ENCODE measurements at places on chromosomes 4 and X.

DNA sequence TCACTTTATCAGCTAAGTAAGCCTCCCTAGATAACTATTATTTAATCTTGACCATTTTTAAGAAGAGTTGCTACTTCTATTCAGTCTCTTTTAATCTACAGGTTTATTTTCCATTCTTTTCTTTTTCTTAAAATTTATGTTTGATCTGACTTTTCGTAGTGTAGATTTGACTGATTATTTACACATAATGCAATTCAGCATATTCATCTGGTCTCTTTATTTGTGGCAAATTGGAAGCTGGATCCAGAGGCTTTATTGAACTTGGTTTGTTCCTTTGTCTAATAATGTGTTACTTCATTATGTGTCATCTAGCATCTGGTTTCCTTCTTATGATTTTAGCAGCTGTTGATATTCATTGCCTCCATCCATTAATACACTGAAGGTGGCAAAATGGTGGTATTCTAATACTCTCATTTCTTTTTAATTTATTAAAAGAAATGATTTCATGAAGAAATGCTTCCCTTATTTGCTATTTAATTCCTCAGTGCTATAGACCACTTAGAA, 113.0 kb downstream of the FBXW7 start:
- DNase-seq = no peak
- H3K27me3 ChIP-seq = no peaks in the 10 kb centered on the region
- H3K27ac ChIP-seq = no peak overlapping the region
- H3K4me1 ChIP-seq = peaks cover 14% of the 10 kb centered on the region

GRCh38 chr4:87543835-87544461, 14.8 kb upstream of the SPARCL1 start:
- peaks cover 7% of the 10 kb centered on the region for H3K27me3 ChIP-seq
- DNase-seq = no peak
- H3K4me1 ChIP-seq = no peaks in the 10 kb centered on the region
- H3K27ac ChIP-seq = no peak overlapping the region

- H3K4me3 ChIP-seq = no peak overlapping the region
- no peaks in the 10 kb centered on the region for H3K27me3 ChIP-seq
- no peak for DNase-seq
- no peak overlapping the region for H3K27ac ChIP-seq
Observed at GRCh38 chrX:23003116-23003515, 3.4 kb downstream of the DDX53 start.

DNA sequence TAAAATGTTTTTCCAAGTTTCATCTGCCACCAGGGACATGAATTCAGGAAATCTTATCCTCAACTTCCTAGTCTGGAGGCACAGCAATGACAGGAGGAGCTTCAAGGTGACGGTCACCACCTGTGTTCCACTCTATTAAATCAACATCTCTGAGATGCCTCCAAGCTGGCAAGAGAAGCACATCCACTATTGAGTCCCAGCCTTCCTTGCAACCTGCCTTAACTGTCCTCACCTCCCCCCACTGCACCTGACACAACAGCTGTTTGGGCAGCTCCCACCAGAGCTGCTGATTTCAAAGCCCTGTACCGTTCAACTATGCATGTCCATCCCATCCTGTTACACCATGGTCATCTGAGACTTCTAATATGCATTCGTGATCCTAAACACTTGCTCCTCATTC, 123.4 kb downstream of the COL25A1 start:
- no peaks in the 10 kb centered on the region for H3K4me1 ChIP-seq
- H3K36me3 ChIP-seq = no peaks in the 10 kb centered on the region
- H3K27me3 ChIP-seq = peaks cover 8% of the 10 kb centered on the region
- H3K27ac ChIP-seq = no peak overlapping the region
- H3K4me3 ChIP-seq = no peak overlapping the region
- no peak for DNase-seq

DNA sequence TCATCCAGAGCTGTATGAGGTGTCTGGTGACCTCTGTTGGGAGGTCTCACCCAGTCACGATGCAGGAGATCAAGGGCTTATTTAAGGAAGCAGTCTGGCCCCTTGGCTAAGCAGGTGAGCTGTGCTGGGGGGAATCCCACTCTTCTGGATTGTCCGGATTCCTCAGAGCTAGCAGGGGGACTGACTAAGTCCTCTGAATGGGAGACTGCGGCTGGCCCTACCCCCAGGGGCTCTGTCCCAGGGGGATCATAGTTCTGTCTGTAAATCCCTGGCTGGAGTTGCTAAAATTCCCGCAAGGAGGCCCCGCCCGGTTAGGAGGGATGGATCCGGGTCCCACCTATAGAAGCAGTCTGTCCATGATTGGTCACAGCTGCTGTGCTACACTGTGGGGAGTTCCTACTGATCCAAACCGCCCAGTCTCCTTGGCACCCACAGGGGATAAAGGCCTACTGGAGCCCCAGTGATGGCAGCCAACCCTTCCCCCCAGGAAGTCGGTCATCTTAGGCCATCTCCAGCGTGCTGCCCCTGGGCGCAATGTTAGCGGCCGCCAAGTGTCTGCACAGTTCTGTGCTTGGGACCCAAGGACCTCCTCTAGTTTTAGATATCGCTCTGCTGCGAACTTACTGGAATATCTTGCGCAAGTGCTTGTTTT, 118.2 kb upstream of the KLF8 start:
- H3K4me3 ChIP-seq = no peak overlapping the region
- no peaks in the 10 kb centered on the region for H3K4me1 ChIP-seq
- no peaks in the 10 kb centered on the region for H3K36me3 ChIP-seq

DNA sequence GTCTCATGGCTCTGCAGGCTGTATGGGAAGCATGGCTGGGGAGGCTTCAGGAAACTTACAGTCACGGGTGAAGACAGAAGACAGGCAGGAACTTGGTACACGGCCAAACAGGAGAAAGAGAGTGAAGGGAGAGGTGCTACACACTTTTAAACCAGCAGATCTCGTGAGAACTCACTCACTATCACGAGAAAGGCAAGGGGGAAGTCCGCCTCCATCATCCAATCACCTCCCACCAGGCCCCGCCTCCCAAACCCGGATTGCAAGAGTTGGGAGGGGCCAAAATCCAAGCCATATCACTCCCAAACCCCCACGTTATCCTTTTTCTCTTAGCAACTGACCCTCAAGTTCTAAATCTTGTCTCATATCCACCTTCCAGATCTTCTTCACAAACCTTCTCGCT, 1710.5 kb upstream of the TENM3 start:
- H3K36me3 ChIP-seq = no peaks in the 10 kb centered on the region
- H3K27me3 ChIP-seq = no peaks in the 10 kb centered on the region
- no peak overlapping the region for H3K4me3 ChIP-seq
- H3K4me1 ChIP-seq = no peaks in the 10 kb centered on the region
- no peak overlapping the region for H3K27ac ChIP-seq

DNA sequence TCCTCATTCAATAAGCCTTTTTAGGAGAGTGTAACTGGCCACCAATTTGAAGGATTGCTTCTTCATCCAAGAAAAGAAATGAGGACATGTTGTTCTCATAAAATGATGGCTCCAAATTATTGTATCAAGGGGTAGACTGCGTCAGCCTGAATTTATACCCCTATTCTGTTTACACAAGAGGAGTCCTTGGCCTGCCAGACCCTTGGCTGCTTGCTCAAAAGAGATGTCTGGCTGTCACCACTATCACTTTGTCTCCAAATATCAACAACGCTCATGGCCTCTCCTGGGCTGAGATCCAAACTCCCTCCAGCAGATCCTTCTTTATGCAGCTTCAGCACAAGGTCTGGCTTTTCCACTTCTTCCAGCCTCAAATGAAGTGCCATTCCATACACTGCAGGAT, 127.9 kb downstream of the OR13H1 start:
- H3K4me3 ChIP-seq = no peak overlapping the region
- H3K4me1 ChIP-seq = no peaks in the 10 kb centered on the region
- no peaks in the 10 kb centered on the region for H3K36me3 ChIP-seq
- H3K27me3 ChIP-seq = no peaks in the 10 kb centered on the region
- DNase-seq = no peak

DNA sequence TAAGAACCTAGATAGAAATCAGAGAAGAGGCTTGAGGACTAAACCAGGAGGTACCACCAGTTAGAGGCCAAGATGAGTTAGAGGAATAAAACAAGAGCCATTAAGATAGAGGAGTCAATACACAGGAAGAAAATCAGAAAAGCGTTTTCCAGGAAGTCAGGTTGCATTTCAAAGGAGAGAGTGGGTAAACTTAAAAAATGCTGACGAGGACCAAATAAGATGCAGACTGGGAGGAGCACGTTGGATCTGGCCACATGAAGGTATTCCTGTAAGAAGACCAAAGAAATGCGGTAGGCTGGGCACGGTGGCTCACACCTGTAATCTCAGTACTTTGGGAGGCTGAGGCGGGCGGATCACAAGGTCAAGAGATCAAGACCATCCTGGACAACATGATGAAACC, 533.1 kb upstream of the TENM3 start:
- H3K36me3 ChIP-seq = no peaks in the 10 kb centered on the region
- no peaks in the 10 kb centered on the region for H3K27me3 ChIP-seq
- DNase-seq = no peak

- peaks cover 9% of the 10 kb centered on the region for H3K4me1 ChIP-seq
- no peaks in the 10 kb centered on the region for H3K27me3 ChIP-seq
- H3K27ac ChIP-seq = no peak overlapping the region
- no peaks in the 10 kb centered on the region for H3K36me3 ChIP-seq
Observed at GRCh38 chr4:39655876-39656275, 17.2 kb upstream of the SMIM14 start.

DNA sequence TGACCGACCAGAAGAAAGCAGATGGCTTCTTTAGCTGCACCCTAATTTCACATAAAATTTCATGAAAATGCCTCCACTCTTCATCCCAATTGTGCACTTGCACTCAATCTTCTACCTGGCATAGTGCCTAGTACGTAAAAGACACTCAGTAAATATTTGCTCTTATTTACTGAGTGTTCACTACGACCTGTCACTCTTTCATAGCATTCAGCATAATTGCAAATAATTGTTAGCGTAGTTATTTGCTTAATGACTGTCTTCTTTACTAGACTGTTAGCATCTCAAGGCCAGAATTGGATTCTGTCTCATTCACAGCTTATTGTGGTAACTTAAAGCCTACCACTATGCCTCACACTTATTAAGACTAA, 130.2 kb downstream of the ENOX2 start:
- H3K27ac ChIP-seq = no peak overlapping the region
- H3K4me1 ChIP-seq = no peaks in the 10 kb centered on the region
- H3K4me3 ChIP-seq = no peak overlapping the region
- DNase-seq = no peak
- no peaks in the 10 kb centered on the region for H3K27me3 ChIP-seq

GRCh38 chr4:20640989-20641388, 59.3 kb upstream of the PACRGL start:
- no peaks in the 10 kb centered on the region for H3K27me3 ChIP-seq
- H3K4me1 ChIP-seq = no peaks in the 10 kb centered on the region
- H3K36me3 ChIP-seq = no peaks in the 10 kb centered on the region
- no peak for DNase-seq

DNA sequence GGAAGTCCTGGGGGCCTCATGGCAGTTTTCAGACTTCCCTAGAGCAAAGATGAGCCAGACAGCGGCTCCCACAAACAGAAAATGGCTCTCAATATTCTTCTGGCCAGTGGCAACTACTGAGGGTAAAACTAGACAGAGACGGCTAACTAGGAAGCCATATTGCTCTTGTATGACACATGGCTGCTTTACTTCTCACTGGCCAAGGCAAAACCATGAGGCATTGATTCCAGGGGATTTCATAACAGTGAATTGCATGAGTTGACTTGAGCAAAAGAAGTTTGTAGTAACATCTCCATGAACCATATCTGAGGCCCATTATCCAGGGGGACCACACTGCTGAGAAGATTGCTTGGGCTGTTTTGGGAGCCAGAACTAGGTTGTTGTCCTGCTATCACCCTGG, 13.7 kb upstream of the TLR8 start:
- no peak for DNase-seq
- no peak overlapping the region for H3K4me3 ChIP-seq
- no peaks in the 10 kb centered on the region for H3K36me3 ChIP-seq
- H3K4me1 ChIP-seq = peaks cover 47% of the 10 kb centered on the region
- H3K27me3 ChIP-seq = peaks cover 4% of the 10 kb centered on the region

DNA sequence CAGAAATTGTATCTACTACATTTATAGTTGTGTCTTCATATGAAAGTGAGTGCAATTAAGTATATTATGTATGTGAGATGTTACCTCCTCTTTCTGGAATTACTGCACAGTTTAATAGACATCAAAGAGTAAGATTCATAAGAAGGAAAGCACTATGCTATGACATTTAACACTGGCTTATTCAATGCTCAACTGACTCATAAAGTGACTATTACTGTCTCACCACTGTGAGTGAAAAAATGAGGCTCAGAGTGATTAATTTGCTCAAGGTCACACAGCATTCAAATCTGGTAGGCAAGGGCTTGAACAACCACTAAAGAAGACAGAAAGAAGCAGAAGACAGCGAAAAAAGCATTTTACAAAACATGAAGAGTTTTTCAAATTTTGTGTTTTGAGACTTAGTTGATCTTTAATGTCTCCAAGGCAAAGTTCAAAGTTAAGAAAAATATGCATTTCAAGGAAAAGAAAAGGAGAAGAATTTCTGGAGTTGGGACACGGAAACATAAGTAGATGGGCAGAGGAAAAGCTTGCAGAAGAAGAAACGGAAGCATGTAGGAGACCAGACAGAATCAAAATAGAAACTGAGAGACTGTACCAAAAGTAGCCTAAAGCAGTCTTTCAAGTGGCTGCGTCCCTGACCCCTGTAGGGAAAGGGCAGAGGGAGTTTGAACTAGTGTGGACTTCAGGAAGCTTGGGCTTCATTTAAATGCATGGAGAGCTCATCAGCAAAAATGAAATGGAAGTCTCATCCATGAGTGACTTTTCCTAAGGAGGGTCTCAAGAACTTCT, 66.3 kb downstream of the KCNIP4 start:
- no peak for DNase-seq
- H3K36me3 ChIP-seq = no peaks in the 10 kb centered on the region
- no peaks in the 10 kb centered on the region for H3K27me3 ChIP-seq

DNA sequence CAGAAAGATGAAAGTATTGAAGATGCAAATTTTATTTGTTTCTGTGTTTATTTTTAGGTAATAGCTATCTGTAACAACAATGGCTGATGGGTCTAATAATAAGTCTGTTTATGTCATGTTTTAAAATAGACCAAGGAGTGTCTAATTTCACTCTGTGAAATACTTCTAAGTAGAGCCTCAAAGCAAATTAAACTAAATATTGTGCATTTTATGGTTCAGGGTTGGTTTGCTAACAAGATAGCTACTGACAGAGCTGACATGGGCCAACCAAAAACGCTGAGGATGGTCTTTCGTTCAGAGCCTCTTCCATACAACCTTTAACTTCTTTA, 437.6 kb upstream of the CTSO start:
- no peak overlapping the region for H3K27ac ChIP-seq
- H3K4me3 ChIP-seq = no peak overlapping the region

DNA sequence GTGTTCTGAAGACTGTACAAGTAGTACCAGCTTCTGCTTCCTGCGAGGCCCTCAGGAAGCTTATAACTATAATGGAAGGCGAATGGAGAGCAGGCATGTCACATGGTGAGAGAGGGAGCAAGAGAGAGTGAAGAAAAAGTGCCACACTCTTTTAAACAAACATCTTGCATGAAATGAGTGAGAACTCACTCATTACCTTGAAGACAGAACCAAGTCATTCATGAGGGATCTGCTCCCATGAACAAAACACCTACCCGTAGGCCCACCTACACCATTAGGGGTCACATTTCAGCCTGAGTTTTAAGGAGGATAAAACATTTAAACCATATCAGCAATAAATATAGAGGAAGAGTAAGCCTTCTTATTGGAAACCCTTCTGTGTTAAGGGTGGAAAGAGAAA, 19.4 kb downstream of the P2RY10 start:
- no peak overlapping the region for H3K27ac ChIP-seq
- H3K36me3 ChIP-seq = peaks cover 37% of the 10 kb centered on the region
- peaks cover 31% of the 10 kb centered on the region for H3K4me1 ChIP-seq
